ENCODE measurements at places on chromosomes 3 and 15. TPM values are rescaled to one million over a fixed set of nuclear protein-coding genes. Genes with fewer than 3 reads are reported as not detected.

The STRIT1 gene
- not detected for total RNA-seq

- DNase-seq, result peak; percentile 54
Observed at GRCh38 chr3:143203848-143204247, 84.3 kb downstream of the CHST2 start.

DNA sequence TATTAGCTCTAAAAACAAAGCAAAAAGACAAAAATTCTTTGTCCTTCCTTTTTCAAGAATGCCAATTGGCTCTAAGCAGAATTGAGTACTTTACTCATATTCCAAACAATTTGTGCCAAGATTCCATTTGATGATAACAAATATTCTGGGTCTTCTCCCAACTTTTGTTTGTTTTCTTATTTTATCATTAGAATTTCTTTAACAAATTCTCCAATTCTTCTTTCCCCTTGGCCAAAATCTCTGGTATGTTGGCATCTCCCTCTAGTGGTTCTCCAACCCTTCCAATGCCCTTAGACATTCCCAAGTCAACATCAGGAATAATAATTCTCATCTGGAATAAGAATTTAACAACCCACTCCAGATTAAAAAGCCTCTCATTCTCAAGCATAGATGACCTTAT lies 5.3 kb downstream of the CPOX start:
- no peak for DNase-seq

DNA sequence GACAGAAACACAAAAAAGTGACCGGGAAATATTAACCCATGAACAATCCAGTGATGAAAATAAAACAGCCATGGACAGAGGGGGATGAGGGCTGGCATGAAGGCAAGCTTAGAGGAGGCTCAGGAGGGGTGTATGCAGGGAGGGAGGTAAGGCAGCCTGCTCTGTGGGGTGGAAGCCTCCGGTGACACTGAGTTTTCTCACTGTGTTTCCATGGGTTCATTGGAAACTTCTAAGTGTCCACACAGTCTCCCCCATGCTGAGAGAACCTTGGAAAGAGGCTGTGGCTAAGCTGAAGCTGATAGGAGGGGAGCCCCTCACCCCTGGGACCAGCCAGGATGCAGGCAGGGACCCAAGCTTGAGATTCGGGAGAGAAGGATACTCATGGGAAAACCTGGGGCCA lies 6.8 kb upstream of the SKOR1 start:
- no peak for DNase-seq

All from RPMI7951 (cell line).